ENCODE measurements at places on chromosomes 16 and 17.

- DNase-seq: no peak
Measured at GRCh38 chr16:75576384-75576811, 10.2 kb downstream of the GABARAPL2 start.

- peak; percentile 98 for DNase-seq
Measured at GRCh38 chr17:7836596-7837407, 2.8 kb downstream of the KDM6B start.

GRCh38 chr17:47214931-47215330, 5.8 kb downstream of the MYL4 start:
- no peak for DNase-seq

GRCh38 chr16:2776500-2777139, 460 bp downstream of the ELOB start:
- DNase-seq: peak; percentile 47

DNA sequence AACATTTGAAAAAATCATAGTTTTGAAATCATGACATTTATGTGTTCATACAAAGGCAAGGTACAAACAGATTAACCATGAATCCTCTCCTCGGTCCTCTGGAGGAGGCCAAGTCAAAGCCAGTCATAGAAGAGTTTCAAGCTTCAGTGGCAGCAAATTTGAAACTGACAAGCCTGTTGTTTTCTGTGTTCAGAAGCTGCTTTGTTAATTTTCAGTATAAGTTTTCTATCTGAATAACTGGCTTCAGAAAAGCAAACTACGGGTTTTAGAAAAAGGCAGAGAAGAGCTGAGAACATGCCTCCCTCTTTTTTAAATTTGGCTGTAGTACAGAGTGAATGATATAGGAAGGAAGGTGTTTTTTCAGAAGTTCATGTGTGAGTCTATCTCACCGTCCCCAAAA, 79.6 kb upstream of the CLEC18B start:
- DNase-seq: no peak

GRCh38 chr17:41486316-41486715, 3.4 kb downstream of the KRT36 start:
- no peak for DNase-seq

DNA sequence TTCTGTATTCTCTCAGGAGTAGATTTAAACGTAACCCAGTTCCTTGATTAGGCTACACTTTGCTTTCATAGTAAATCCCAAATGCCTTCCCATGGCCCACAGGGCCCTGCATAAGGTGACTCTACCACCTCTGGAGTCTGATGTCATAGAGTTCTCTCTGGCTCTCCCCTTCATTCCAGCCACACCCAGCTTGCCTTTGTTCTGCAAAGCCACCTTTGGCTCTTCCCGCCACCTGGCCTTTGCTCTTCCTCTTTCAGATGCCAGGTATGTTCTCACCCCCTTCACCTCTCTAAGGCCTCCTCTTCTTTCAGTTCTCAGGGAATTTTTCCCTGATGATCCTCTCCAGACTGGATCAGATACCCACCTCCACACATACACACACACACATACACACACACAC, 141.3 kb upstream of the HSBP1 start:
- DNase-seq: no peak

DNA sequence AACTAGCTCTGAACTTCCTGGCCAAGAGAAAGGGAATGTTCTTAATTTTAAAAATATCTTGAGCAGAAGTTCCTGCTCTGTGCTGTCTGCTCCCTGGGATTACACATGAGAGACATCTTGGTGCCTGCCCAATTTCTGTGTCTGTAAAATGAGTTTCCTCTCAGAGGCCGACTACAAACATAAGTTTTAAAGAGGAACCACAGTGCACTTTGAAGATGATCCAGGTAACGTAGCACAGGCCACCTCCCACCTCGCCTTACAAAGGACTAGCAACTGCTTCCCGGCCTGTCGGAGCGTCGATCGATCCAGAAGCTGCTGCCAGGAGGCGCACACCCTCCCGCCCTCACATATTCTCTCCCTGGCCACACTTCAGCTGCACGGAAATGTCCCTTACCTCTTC, 55.0 kb upstream of the ATP2A3 start:
- no peak for DNase-seq

DNA sequence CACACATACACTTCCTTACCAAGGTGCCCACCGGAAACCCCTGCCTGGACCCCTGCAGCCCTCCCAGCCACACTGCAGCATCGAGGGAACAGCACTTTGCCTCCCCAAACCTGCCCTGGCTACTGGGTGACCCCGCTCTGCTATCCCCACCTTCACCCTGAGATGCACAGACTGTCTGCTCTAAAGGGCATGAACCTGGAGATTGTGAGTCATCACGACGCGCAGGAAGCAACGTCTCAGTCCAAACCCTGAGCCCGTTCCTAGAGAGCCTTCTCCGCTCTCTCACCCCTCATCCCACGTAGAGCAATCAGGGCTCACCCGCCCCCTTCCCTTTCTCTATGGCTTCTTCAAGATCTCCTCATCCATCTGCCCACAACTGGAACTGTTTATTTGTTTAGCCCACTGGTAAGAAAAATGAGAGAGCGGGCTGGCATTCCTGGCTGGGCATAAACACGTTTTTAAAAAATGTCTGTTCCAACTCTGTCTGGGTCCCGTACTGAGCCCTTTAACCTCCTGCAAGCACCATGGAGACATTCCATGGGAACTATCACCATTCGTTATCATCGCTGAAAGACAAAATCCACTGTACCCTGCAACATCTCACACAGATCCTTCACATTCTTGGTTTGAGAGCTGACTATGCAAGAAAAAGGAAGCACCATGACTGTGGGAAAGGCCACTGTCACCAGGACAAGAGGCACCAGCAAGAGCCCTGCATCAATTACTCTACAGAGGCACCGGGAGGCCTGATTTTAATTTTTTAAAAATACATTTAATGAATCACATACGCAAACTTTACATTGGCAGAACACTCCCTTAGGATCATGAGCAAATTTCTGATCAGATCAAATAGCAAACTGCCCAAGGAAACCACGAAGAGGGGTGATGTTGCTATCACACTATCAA, 28.2 kb downstream of the ZFHX3 start:
- peak; percentile 16 for DNase-seq

- DNase-seq: no peak
Measured at GRCh38 chr17:1783271-1783670, 21.4 kb downstream of the SERPINF1 start.

DNA sequence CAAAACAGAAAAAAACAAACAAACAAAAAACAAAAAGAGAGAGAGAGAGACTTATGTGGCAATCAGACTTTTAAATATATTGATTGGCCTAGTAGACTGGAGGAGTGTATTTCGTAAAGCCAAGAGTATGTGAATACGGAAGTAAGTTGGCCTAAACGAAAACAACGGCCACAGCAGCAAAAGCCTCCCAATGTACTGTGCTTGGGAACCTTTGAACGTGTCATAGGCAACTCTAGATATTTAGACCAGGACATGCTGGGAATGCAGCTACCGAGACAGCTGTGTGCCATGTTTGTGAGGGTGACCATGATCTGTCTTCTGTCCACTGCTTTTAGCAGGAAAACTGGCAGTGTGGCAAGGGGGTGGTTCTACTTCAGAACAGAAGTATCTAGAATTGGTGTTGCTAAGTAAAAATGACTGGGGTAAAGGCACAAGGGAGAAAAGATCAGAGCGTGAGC, 7.4 kb downstream of the MAF start:
- DNase-seq: no peak

DNA sequence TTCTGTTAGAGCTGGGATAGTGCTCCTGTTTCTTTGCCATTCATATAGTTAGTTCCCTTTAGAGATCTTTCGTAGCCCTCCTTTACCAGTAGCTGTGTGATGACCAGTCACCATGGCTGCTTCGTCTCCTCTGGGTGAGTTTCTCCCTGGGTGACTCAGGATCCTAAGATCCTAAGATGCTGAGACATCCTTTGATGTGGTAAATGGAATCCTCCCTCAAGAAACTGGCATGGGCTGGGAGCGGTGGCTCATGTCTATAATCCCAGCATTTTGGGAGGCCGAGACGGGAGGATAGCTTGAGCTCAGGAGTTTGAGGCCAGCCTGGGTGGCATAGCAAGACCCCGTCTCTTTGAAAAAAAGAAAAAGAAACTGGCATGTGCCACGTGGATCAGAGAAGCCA, 5.9 kb downstream of the PHAF1 start:
- peak; percentile 89 for DNase-seq

DNA sequence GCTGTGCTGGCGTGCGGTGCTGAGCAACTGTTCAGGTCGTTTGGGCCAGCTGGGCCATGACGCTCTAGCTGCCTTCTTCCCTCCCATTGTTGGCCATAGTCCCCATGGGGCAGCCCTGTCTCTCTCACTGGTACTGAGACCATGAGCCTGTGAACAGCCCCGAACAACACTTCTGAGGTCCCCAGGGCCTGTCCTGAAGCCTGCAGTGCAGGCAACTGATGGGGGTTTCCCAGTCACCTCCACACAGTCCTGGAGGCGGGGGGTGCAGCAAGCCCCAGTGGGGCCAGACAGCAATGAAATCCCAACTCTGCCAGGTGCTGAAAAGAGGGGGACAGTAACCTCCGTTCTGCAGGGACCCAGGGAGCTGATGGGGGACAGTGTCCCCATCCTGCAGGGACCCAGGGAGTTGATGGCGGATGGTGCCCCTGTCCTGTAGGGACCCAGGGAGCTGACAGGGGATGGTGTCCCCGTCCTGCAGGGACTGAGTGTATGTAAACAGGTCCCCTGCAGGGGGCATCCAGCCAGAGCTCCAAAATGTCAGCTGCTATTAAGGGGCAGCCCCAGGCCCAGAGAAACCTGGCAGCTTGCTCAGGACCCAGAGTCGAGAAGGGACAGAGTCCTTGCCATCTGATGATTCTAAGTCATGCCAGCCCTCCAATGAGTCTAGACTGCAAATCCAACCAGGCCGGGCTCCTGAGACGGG, 30.4 kb downstream of the ENGASE start:
- DNase-seq: no peak

DNA sequence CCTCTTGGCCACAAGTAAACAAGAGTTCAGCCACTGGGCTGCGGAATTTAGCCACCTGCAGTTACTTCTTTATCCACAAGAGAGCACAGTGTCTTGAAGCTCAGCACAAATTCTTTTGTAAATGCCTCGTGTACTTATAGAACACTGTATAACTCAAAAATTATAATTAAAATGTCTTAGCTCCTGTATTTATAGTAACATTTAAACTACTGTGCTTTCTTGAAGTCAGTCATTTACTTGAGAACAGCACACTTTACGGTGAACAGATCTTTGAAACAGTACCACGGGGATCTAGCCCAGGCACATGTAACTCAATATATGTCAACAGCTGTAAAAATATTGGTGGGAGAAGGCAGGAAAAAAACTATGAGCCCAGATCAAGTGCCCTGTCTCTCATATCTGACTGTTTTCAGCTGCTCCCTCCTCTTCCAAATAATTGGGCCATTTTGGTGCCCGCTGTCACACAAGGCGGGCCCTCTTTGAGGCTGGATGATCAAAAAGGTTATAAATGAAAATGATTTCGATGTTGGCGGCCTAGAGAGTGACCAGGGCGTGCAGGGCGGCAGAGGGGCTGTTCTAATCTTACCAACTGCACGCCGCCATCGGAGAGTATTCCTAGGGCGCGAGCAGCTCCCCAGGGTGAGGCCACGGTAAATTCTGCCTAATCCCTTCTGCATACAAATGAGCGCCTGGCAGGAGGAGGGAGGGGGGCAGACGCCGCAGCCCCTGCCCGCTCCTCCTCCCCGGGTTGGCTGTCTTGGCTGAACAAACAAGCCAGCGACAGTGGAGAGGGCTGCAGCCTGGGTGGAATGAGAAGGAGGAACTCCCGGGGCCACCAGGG, 183.2 kb downstream of the C16orf78 start:
- DNase-seq: peak; percentile 45

- peak; percentile 75 for DNase-seq
Measured at GRCh38 chr17:42979511-42980273, at the start of gene PTGES3L. TSS of gene PTGES3L (minus strand) at chr17:42980080. CDS start at chr17:42980053, 27 bp downstream.

DNA sequence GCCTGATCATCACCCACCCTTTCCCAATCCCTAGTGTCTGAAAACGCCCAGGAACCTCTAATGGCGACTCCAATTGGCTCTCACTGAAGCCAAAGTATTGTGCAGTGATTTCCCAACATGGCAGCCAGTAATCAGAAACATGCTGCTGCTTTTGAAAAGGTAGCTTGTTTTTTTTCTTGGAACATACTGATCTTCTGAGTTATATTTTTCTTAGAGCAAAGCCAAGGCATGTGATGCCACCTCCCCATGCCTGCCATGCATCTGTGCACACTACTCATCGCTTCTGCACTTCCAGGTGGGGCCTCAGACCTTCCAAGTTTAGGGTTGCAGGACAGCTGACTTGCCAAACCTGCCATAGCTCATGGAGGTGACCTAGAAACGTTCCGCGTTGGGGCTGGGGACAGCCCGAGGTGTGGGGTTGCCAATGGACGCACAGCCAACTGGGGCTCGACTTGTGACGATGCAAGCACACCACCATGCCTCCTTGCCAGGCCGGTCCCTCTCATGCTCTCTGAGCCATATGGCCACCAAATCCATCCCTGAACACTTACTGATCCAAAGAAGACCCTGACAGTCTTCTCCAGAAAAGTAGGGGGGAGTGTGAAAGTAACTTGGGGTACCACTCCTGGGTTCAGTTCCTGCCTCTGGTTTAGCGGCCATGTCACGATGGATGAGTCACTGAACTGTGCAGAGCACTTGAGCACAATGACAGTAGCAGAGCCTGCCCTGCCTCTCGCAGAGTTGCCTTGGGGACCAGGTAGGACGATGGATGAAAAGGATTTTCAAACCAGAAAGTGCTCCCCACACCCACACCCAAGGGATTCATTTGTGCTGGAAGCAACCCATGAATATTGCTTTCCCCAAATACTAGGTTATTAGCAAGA, 155.7 kb downstream of the CCDC182 start:
- DNase-seq: no peak

- DNase-seq: no peak
Measured at GRCh38 chr16:1416521-1416941, 2.0 kb upstream of the UNKL start.

DNA sequence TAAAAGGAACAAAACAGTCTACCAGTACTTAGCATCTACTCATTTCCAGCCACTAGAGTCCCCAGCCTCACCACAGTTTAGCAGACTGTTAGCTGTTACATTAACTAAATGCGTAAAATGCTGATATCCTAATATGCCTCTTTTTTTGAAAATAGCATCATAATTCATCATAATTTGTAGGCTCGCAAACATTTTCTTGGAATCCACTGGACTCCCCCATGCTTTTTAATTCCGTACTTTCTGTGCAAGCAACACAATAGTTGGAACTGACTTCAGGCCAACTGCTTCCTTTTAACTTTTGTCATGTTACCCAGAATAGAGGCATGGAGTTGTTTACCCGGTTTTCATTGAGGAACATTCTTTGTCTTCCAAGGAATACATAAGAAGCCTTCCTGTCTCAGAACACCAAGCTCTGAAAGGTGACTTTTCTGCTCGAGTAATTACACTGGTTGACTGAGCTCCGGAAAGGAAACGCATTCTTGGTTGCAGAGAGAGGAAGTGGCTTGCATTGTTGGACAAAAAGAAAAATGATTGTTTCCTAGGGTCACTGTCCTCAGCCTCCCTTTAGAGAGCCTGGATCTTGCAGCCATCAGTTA, 30.9 kb upstream of the SEC14L1 start:
- DNase-seq: no peak
